ENCODE measurements at places on chromosomes 6 and 20.
A peak's percentile ranks its signal among the peaks of the same experiment; 100 is the strongest.

DNA sequence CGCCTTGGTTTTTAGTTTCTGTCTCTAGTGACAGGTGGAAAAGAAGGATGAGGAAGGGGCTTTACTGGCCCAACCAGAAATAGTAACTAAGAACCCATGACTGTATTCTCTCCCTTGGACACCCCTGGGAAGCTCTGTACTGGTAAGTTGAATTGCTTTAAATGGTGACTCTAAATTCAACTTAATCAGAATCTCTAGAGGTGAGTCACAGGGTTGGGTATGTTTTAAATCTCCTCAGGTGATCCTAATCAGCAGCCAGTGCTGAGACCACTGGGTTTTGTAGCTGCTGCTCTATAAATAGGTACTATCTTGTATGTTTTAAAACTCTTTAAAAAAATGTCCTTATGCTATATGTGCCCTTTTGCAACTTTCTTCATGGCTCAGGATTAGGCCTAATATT is 314.0 kb upstream of the ECI2 start:
- no peak for DNase-seq

- DNase-seq: no peak
Observed at GRCh38 chr20:43899274-43900120, 15.2 kb upstream of the TOX2 start.

DNA sequence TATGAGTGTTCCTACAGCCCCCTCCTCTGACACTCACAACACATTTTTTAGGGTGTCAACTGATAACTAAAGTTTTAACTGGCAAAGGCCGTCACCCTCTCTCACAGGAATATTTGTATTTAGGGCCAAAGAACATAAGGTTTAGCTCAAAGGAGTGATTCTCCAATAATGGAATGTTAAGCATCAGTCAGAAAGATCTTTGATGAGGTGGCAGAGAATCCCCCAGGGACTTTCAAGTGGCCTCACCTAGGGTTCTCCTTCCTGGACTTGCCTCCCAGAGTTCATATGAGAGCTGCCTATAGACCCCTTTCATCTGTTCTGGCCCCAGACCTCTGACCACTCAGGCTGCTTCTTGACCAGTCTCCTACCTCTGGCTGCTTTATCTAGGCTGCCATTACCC is 7.4 kb upstream of the SCUBE3 start:
- DNase-seq: no peak

DNA sequence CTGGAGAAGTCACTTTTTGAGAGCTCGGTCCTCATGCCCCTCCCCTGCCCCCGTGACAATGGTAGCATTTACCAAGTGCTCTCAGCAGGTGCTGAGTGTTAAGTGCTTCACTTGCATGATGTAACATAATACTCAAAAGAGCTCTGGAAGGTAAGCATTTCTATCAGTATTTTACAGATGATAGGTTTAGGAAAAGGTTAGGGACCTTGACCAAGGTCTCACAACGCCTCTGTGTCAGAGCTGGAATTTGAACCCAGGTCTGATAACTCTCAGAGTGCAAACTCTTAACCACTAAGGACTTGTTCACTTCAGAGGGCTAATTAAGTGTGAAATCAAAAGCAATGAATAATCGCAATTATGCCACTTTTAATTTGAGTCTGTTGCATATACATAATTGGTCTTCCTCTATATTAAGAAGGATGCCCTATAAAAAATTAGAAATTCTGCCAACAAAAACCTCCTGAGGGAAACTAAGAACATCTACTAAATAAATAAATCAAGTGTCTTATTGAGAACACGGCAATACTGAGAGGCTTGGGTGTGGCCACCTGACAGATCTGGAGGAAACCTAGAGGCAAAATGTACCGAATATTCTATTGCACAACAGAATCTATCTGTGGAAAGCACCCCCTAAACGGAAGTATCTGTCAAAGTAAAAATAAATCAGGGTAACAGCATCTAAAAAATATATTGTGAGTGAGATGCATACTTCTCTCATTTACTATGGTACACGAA is 109.8 kb downstream of the BACH2 start:
- peak; percentile 35 for DNase-seq

- no peak for DNase-seq
Observed at GRCh38 chr6:74366634-74367033, 670.6 kb downstream of the CD109 start.

DNA sequence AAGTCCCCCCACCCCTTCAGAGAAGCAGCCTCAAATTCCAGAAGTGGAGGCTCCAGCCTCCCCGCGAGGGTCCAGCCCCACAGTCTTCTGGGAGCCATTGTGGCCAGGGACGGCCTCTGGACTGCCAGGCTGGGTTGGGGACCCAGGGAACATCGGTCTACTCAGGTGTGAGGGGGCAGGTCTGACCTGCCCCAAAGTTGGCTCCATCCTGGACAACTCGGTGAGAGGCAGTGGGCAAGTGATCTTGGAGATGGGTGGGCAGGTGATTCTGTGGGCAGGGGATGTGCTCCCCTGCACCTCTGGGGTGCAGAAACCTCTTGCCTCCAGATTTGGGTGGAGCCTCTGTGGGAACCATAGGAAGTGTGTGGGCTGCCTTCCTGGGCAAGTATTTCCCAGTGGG is 12.2 kb upstream of the SLC22A7 start:
- DNase-seq: no peak

DNA sequence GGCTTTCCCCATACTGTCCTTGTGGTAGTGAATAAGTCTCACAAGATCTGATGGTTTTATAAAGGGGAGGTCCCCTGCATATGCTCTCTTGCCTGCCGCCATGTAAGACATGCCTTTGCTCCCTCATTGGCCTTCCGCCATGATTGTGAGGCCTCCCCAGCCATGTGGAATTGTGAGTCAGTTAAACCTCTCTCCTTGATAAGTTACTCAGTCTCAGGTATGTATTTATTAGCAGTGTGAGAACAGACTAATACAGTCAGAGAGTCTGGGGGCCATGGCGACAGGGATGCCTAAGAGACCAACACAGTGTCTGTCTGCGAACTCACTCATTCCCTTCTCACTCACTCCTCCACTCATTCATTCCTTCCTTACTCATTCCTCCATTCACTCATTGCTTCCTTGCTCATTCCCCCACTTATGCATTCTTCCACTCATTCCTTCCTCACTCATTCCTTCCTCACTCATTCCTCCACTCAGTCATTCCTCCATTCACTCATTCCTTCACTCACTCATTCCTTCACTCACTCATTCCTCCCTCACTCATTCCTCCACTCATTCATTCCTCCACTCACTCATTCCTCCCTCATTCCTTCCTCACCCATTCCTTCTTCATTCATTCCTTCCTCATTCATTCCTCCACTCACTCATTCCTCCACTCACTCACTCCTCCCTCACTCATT is 137.5 kb upstream of the AGPAT4 start:
- DNase-seq: no peak

GRCh38 chr20:20782755-20783154 is 70.3 kb upstream of the RALGAPA2 start:
- no peak for DNase-seq

DNA sequence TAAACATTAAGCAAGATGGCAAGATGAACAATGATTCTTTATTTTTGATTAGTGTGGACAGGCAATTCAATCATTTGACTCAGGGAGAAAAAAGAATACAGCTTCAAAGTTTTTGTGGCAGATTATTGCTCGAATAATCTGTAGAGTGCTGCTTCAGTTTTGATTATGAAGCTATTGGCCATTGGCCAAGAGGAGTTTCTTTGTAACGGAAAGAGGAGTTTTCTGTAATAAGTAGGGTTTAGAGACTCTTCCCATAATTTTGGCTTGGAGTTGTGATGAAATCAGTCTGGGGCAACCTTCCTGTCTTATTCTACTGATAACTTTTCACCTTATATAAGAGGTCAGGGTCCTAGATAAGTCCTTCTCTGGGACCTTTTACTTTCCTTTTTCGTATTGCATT is 256.7 kb upstream of the RAB32 start:
- DNase-seq: no peak

DNA sequence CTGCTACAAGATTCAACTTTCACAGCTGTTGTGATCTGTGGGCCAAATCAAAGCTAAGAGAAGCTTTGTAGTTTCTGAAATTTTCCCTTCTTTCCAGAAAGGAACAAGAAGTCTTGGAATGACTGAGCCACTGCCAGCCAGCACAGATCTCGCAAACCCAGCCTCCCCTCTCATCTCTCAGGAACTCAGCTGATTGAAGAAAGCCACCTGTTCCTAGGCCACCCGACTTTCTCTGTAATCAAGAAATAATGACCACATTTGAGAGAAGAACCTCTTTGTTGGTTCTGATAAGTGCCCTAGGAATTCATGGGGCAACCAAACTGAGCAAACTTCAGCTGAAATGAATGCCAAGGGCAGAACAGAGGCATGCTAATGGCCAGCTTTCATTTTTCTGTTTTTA is 61.7 kb downstream of the HDGFL1 start:
- DNase-seq: no peak

DNA sequence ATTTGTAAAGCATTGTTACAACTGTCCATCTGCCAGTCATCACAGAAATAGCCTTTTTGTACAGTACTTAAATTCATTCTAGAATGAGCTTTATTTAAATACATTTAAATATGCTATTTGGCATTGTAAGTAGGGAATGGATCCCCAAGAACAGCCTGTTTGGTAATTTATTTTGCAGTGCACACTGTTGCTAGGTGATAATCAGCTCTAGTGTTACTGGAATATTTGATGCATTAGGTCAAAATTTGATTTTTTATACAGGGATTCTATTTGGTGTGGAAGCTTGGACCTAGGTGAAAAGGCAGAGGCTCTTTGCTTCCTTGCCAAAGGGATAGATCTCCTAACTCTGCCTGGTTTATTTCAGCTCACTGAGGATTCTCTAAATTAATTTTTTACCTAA is 593.7 kb downstream of the EPM2A start:
- no peak for DNase-seq
